ENCODE measurements at places on chromosomes 11 and 22. TPM values are rescaled to one million over a fixed set of nuclear protein-coding genes. Genes with fewer than 3 reads are reported as not detected.

GRCh38 chr22:35352214-35353111 is 28.4 kb upstream of the HMOX1 start:
- no peak for DNase-seq

GRCh38 chr11:73147771-73148681 is 5.9 kb upstream of the FCHSD2 start:
- peak; percentile 31 for DNase-seq

GRCh38 chr22:26362471-26362870 is 66.6 kb upstream of the ASPHD2 start:
- DNase-seq = no peak

DNA sequence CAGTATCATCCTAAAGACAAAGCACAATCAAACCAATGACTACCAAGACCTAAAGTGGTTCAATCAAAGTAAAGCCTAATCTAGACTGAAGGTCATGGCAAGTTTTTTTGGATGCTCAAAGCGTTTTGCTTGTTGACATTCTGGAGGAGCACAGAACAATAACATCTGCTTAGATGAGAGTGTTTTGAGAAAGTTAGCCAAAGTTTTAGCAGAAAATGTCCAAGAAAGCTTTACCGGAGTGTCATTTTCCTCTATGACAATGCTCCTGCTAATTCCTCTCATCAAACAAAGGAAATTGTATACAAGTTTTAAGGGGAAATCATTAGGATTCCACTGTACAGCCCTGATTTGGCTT is 256.9 kb upstream of the FAT3 start:
- DNase-seq = no peak

DNA sequence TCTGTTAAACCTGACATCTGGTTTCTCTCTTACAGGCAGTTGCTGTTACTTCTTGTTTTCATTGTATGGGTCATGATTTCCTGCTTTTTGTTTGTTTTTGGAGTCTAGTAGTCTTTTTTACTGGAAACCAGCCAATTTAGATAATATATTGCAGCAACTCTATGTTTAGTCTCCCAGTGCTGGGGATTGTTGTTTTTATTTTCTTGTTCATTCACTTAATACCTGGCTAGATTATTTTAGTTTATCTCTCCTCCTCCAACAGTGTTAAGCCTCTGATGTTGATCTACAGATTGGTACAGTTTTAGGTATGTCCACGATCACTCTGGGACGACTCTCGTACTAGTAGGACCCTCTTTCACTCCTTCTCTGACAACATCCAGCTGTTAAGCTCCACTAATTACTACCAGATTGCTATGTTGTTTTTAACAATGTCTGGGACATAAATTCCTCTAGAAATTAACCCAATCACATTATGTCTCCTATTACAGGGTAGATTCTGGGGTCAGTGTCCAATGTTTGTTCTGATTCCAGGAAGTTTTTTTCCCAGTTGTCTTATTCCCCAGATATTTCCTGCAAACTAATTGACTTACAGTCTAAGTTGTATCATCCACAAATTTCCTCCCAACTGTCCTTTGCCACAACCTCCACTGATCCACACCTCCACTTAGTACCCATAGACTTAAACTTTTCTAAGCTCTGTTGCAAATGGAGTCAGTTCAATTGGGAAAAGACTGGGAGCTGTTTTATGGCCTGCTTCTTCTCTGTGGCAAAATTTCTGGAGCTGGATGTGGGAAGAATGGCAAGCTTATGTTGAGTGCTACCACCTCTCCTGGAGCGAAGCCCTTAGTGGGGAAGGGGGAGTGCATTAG is 1280.6 kb upstream of the CNTN5 start:
- DNase-seq = no peak

GRCh38 chr11:60989093-60989650 is 17.7 kb downstream of the CD6 start:
- no peak for DNase-seq

The ARHGAP42 gene
- 7.2 TPM for total RNA-seq

The OTOG gene
- total RNA-seq = not detected

The SLC5A4 gene
- not detected for total RNA-seq

The NLRP10 gene
- not detected for total RNA-seq
